Upper lobe of right lung (tissue), 1 donor: ENCODE measurements at places on chromosomes 3 and 15.

DNA sequence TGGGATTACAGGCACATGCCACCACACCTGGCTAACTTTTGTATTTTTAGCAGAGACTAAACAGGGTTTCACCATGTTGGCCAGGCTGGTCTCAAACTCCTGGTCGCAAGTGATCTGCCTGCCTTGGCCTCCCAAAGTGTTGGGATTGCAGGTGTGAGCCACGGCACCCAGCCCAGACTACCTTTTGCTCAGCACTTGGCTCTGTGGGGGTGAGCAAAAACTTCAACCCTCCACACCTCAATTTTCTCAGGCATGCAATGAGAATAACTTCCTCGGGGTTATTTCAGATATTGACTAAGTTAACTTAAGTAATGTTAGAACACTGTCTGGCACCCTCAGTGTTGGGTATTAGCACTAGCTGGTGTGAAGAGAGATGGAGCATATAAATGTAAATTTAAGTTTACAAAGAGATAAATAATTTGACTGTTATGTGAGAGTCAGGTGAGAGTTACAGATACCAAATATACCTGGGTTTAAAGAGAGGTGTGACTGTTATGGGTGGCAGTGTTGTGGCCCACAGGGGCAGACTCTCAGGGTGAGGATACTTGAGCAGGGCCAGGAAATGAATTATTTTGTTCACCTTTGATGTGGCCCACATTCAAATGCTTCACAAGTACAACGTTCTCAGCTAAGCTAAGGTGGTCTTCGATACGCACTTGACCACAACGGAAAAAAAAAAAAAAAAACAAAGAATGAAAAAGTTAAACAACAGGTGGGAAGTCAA, 29.0 kb downstream of the CPOX start:
- no peak for DNase-seq

- DNase-seq, result peak; percentile 100
These were observed 345 bp upstream of the CDV3 start for GRCh38 chr3:133573054-133573628.

DNA sequence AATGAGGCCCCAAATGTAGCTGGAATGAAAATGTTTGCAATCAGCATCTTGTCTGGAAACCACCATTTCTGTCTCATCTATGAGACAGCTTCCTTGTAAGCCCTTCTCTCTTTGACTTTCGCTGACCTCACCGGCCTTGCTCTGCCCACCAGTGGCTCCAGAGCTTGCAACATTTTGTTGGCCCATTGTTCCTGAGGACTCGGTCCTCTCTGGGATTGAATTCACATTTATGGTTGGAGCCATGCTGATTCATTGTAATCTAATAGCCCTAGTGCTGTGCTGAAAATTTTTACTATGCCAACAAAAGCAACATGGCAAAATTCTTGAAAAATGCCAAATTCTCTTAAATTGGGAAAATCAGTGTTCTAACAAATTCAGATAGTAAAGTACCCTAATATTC, 37.2 kb downstream of the ABHD5 start:
- no peak for DNase-seq

DNA sequence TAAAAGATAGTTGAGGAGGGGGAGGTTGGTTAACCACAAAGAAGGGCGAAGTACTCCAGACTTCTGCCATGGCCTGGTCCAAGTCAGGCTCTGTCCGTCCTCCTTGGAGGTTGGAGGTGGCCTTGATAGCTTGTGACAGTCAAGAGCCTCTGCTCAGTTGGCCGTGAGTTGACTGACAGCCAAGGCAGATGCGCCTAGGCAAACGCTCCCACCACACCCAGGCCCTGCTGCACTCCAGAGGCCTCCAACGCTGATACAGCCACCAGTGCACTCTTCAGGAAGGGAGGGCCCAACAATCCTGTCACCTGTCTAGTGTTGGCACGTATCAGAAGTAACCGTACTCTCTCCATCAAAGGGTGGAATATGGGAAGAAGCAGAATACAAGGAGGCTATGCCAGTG, 9.3 kb downstream of the RBPMS2 start:
- no peak for DNase-seq

DNA sequence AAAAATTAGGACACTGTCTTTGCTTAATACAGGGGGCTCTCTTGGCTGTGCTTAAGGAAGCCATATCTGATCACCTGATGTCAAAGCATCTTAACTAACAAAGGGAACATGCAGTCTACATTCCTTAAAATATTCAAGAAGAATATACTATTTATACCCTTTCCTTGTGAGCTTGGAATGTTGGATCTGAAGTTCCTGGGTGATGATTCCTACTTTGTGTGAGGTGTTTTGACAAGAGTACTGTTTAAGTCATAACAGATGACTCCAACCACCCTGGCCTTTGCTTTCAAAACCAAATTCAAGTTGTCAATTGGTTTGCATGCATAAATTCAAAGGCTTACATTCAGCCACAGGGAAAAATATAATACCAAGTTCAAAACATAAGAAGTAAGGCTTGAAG, 862.7 kb upstream of the SEMA6D start:
- DNase-seq, result no peak

DNA sequence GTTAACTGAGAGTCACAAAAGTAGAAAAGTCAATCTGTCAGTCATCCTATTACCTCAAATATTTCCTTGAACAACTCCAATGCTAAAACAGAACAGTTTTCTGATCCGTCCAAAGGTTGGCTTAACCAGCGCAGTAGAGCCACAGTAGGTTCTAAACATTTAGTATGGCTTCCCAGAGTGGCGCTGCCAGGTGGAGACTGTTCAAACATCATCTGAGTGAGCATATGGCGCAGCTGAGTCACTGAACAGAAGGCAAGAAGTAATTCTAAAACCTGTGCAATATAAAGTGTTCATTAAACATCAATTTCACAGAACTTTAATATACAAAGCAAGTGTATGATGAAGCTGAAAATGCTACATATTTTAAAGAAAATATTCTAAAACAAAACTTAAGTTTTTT, 19.9 kb downstream of the CIP2A start:
- DNase-seq, result no peak

GRCh38 chr15:95447486-95447885, 883.0 kb upstream of the NR2F2 start:
- DNase-seq, result no peak

GRCh38 chr15:67762610-67763368, 62.5 kb upstream of the SKOR1 start:
- no peak for DNase-seq

DNA sequence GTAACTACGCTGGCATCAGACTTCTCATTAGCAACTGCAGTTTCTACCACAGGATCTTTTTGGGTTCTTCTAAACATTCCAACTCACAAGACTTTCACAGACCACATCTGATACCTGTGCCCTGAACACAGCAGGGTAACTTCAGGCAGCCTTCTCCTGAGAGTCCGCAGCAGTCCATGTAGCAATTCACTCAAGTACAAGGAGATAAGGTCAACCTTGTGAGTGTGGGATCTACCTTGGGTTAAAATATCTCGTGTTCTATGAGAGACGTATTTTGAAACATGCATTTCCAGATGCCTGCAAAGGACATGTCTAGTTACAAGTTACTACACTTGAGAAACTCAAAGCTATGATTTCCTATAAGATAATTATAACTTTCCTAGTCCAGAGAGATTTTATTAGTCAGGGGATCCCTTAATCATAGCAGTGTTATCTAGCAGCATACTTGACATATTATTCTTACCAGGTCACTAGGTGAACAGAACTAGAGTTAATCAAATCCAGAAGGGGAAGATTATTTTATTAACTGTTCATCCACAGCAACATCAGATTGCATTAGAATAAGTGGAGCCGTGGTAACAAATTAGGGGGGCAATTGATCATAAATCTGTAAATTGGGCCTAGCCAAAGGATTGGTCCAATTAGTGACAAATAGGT, 66.4 kb downstream of the ASTE1 start:
- no peak for DNase-seq

DNA sequence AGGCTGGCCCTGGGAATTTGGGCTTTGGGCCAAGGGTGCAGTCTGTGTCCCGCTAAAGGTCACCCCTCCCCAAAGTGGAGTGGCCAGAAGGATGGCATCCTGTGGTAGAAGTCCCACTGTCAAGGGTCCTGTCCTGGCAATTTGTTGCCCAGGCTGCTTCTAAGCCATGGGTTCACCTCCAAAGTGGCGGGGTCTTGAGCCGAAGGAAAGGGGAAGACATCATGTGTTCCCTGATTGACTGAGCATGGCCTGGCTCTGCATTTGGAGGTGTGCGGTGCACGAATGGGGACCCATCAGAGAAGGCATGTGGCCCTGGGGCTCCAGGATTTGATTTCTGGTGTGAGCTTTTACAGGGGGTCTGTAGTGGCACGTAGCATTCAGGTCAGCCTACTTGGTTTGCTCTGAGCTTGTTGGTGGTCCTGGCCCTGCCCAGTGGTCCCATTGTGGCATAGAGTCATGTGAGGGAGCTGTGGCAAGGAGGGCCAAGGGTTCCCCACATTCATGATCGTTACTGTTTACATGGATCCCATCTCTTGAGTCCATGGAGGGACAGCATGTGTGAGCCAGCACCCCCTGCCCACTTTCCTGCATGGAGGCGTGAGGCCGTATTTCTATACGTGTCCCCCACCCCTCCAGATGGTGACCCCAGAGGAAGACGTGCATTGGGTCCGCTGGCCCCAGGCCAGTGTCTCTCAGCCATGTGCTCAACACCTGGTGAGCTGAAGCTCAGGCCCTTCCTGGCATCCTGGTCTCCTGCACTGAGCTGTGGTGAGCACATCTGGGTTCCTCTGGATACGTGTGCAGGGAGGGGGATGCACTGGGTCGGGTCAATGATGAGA, 225.1 kb downstream of the SNRPN start:
- DNase-seq, result peak; percentile 44

- peak; percentile 41 for DNase-seq
These were observed 137.9 kb downstream of the DNAJB8 start for GRCh38 chr3:128328546-128329458.

- no peak for DNase-seq
These were observed 26.7 kb downstream of the NRROS start for GRCh38 chr3:196666001-196666867.

DNA sequence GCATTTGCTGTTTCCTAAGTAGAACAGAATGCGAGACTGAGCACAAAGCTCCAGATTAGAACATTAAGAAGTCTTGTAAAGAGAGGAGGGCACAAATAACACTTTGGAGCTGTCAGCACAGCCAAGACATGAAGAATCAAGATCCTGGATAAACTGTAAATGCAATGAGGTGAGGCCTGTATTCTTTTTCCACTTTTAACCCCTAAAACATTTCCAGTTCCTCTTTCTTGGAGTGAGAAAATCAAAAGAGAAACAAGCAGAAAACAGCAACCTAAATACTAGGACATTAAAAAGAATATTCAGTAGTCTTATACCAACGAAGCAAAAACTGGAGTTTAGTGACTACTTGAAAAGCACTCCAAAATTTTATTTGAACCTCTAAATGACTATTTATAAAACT, 204.3 kb downstream of the ZBTB20 start:
- no peak for DNase-seq

- DNase-seq, result peak; percentile 94
These were observed at the start of gene NR1D2 for GRCh38 chr3:23944861-23945662. Gene NR1D2 (plus strand): TSS chr3:23945286. CDS start chr3:23945579, 293 bp downstream.

DNA sequence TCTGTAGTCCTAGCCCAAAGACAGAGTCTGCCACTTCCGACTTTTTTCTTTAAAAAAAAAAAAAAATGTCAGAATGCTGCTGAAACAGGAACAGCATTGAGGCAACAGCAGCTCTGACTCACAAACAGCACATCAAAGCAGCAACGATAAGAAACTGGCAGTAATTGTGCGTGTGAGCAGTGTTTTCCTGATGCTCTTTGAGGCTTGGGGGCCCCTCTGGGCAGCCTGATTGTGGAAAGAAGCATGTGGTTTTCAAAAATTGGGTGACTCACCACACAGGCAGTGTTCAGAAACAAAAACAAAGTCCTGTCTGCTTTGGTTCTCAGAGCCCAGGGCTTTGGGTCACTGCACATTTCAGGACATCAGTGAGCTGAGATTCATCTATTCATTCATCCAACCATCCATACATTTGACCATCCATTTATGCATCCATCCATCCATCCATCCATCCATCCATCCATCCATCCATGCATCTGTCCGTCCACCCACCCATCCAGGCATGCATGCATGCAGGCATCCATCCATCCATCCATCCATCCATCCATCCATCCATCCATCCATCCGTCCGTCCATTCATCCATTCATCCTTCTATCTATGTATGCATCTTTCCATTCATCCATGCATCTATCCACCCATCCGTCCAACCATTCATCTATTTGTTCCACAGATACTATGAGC, 308.4 kb downstream of the RPLP1 start:
- DNase-seq, result no peak

- no peak for DNase-seq
These were observed 824 bp upstream of the CILP start for GRCh38 chr15:65212097-65212496.

GRCh38 chr15:94040541-94041248, 190.7 kb upstream of the MCTP2 start:
- no peak for DNase-seq

GRCh38 chr15:33311312-33311971, 675 bp downstream of the RYR3 start:
- DNase-seq, result no peak

- DNase-seq, result no peak
These were observed 45.0 kb downstream of the ESYT3 start for GRCh38 chr3:138479438-138479863.

DNA sequence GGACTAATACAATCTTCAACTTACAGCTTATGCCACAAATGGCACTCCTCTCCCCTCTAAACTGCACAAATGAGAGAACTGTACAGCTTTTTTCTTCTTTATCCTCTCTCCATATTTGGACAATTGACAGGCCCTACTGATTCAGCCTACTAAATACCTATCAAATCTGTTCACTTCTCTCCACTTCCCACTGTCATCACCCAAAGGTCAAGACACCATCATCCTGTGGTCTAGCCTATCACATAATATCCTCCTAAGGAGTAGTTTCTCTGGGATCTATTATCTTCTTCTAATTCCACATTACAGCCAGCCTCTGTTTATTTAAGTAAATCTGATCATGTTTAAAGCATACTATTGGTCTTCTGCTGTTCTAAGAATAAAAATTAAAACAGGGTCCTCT, 33.0 kb upstream of the SLC12A8 start:
- DNase-seq, result no peak

GRCh38 chr3:141955175-141955574, 78.7 kb downstream of the ATP1B3 start:
- DNase-seq, result no peak

- no peak for DNase-seq
These were observed 581 bp downstream of the IP6K1 start for GRCh38 chr3:49785565-49786356.
